Gastrocnemius medialis (tissue), 4 donors: ENCODE measurements at places on chromosomes 12 and 14. TPM values are rescaled to one million over a fixed set of nuclear protein-coding genes. Genes with fewer than 3 reads are reported as not detected.

DNA sequence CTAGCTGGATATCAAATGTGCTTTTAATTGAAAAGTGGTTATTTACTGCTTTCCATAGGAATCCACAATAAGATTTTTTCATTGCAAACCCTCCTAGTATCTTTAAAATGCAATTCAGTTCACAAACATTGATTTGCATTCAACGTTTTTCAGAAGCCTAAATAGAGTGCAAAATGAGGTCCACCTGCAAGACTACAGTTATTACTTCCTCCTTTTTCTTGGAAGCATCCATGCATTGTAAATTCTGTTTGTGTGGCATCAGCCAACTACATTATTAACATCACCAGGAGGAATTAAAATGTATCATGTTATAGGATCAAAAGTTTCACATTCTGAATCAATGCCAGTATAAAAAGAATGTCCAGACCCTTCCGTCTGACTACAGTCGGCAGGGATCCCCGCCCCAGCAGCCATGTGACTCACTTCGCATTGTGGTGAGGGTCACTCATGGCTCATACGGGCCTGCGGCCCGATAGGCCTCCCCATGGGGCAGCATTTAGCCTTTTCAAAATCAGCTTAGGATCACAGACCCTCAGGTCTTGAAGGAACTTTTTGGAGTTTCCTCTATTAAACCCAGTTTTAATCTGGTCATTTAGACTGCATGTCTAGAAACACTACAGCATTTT is 46.3 kb downstream of the NTF3 start:
- H3K4me3 ChIP-seq: no peak overlapping the region
- no peak overlapping the region for H3K27ac ChIP-seq
- H3K4me1 ChIP-seq: no peaks in the 10 kb centered on the region
- H3K36me3 ChIP-seq: no peaks in the 10 kb centered on the region
- DNase-seq: no peak

- H3K27ac ChIP-seq: no peak overlapping the region
- no peaks in the 10 kb centered on the region for H3K36me3 ChIP-seq
- no peaks in the 10 kb centered on the region for H3K27me3 ChIP-seq
Observed at GRCh38 chr14:61037215-61037614, 56.2 kb downstream of the SLC38A6 start.

DNA sequence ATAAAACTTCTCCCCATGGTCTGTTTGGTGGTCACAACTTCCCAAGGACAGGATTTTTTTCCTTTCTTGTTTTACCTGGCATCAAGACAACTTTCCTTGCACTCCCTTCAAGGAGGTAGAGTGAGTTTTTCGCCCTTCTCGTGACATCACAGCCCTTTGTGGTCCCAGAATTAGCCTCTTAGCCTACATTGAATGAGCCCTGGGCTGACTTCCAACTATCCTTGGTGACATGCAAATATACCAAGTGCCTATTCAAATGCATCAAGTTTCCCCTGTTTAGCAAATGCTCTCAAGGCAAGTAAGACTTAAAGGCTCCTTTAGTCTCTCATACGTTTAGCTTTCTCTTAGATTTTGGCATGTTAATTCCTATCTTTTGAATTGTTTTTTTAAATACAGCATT is 36.6 kb downstream of the TC2N start:
- H3K27ac ChIP-seq: no peak overlapping the region
- H3K36me3 ChIP-seq: no peaks in the 10 kb centered on the region
- H3K4me1 ChIP-seq: no peaks in the 10 kb centered on the region

DNA sequence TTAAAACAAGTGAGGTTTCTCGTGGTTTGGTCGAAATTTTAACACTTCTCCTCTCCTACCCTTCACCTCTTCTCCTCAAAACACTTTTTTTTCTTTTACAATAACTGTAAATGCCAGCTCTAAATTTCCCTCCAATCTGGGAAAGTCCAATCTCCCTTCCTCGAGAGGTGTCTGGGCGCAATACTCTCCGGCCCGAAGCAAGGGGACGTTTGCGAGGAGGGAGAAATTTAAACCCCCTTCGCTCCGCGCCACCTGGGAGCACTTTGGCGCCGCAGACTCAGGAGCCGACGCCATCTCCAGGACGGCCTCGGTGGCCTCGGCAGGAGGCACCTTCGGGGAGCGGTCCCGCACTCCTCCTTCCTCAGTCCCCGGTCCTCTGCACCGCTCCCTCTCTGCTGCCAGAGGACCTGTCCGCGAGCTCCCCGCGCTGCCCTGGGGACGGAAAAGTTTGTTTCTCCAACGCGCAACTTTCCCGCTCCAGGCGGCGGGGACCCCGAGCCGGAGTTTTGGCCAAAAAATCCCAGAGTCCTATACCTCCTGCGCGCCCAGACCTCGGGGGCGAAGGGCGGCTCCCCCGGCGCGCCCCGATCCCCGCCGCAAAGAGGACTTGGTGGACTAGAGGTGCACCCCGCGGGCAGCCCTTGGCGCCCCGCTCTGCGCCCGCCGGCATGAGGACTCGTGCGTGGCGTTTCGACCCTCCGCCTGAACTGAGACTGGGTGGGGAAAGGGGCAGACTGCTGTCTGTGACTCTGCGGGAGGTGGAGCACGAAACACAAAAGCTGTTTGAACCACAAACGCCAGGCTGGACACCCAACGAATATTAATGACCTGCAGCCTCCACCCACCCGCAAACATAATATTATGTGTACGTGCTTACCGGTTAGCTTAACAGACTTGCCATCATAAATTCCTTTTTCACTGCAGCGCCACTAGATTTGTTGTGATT is 95.2 kb upstream of the HMGA2 start:
- no peaks in the 10 kb centered on the region for H3K4me1 ChIP-seq
- DNase-seq: no peak
- no peak overlapping the region for H3K27ac ChIP-seq
- H3K4me3 ChIP-seq: no peak overlapping the region

DNA sequence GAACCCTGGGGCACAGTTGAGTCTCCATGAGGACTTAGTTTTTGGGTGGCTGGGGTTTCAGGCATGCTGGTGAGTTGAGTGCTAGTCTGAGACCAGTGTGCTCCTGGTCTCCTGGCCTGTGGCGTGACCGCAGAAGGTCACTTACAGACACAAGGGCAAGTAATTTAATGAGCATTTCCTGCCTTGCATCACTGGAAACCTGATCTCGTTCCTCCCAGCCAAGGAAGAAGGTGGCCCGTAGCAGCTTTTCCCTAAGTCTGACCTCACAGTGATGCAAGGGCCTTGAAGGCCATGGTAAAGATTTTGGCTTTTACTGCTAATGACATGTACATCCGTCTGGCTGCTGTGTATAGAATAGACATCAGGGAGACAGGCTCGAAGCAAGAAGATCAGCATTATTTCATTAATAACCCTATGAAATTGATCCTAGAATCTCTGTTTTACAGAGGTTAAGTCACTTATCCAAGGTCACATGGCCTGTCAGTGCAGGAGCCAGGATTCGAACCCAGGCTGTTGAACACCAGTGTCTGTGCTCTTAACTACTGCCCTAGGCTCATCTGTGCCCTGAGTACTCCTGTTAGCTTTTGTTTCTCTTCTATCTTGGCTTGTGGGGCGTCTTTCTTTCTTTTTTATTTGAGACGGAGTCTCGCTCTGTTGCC is 4.6 kb downstream of the TMEM120B start:
- peaks cover 48% of the 10 kb centered on the region for H3K4me1 ChIP-seq
- DNase-seq: peak; percentile 88
- H3K27me3 ChIP-seq: no peaks in the 10 kb centered on the region
- peak overlapping the region; percentile 20 for H3K4me3 ChIP-seq

DNA sequence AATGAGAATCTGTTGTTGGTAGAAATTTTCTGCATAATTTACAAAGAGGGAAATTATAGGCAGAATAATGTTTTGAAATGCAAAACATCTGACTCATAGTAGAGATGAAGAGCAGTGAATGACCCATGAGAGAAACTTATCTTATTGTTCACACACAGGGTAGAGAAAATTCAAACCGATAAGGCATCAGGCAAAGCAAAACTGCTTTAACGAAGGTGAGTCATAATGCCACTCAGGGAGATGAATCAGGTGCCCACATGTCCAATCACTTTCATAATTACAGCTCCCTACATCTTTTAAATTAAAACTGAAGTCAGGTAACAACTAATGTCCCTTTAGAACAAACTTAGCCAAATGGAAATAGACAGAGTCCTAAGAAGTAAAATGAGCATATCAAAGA is 265.6 kb upstream of the GARIN6 start:
- no peak overlapping the region for H3K27ac ChIP-seq
- no peaks in the 10 kb centered on the region for H3K36me3 ChIP-seq
- H3K27me3 ChIP-seq: no peaks in the 10 kb centered on the region
- DNase-seq: no peak
- H3K4me3 ChIP-seq: no peak overlapping the region

- DNase-seq: no peak
- no peaks in the 10 kb centered on the region for H3K27me3 ChIP-seq
- H3K4me3 ChIP-seq: no peak overlapping the region
- no peak overlapping the region for H3K27ac ChIP-seq
Observed at GRCh38 chr14:37413504-37414003, 181.5 kb downstream of the FOXA1 start.

- no peaks in the 10 kb centered on the region for H3K27me3 ChIP-seq
- H3K4me1 ChIP-seq: peaks cover 2% of the 10 kb centered on the region
Observed at GRCh38 chr12:46921764-46922133, 96.0 kb upstream of the SLC38A4 start.

Gene EFS
- 1.3 TPM for total RNA-seq

Gene FBRSL1
- 20.5 TPM for total RNA-seq

Gene NR4A1
- 248 TPM for total RNA-seq

Gene RNASE1
- 157 TPM for total RNA-seq

Gene KRT71
- not detected for total RNA-seq

Gene HSPB8
- 552 TPM for total RNA-seq
